Retinal pigment epithelial cell (primary cell): ENCODE measurements at places on chromosomes 12 and 14.

DNA sequence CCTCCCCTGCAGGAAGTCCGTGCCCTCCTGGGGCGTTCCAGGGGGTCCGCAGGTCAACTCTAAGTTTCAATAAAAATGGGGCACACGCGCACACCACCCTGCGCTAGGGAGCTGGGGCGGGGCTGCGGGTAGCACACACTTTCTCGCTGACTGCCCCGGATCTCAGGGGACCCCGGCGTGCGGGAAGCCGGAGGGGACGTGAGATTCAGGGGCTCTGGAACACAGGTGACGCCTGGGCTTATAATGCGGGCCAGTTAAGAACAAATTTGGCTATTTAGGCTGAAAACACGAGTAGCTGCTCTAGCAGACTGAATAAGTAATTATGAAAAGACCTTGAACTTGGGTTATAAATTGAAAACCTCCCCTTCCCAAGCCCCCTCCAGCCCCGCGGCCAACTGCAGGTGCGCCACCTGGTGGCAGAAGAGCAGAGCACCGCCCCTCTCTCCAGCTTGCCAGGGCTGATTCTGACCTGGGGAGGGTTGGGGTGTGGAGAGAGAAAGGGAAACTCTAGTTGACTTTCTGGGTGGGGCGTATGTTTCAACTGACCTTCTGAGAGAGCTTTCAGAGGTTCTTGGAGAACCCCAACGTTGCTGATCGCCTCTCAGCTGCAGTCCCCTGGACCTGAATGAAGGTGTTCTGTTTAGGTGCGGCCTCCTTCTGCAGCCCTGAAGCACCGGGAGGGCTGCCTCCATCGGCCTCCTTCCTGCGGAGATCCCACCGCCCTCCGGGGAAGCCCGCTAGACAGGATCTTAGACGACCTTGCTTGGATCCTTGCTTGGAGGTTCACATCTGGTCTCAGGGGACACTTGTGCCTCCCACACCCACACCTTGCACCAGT, 118.4 kb upstream of the EVL start:
- DNase-seq = no peak

- no peak for DNase-seq
Observed at GRCh38 chr12:71397433-71397954, 42.1 kb upstream of the LGR5 start.

DNA sequence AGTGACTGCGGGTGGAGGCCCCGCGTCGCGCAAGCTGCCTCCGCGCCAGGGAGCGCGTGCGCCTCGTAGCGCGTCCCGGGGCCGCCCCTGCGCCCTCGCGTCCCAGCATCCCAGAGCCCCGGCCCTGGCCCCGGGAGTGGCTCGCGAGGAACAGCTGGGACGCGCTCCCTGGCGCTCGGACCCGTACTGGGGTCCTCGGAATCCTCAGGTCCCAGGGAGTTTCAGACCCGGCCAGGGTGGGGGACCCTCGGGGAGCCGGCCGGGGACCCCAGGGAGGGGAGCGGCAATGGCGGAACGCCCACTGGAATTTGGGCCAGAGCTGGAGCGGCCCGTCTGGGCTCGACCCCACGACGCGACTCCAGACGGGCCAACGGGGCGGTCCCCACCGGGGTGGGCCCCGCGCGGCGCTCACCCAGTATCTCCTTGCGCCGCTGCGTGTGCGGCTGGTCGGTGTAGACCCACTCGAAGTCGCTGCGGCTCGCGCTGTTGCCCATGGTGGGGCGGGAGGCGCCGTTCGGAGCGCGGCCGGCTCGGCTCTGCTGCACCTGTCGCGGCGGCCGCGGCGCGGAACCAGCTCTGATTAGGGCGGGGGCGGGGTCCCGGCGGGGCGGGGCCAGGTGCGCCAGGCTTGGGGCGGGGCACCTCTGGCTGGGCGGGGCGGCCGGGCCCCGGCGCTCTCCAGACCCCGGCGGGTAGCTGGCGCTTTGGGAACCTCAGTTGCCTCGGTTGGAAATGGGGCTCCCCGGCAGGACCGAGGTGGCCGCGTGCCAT, at the start of gene DEGS2:
Gene DEGS2, minus strand, starts transcription at position 552 of the 771 bp plus-strand sequence. Its CDS starts 58 bp downstream, at position 494.
- DNase-seq = no peak

DNA sequence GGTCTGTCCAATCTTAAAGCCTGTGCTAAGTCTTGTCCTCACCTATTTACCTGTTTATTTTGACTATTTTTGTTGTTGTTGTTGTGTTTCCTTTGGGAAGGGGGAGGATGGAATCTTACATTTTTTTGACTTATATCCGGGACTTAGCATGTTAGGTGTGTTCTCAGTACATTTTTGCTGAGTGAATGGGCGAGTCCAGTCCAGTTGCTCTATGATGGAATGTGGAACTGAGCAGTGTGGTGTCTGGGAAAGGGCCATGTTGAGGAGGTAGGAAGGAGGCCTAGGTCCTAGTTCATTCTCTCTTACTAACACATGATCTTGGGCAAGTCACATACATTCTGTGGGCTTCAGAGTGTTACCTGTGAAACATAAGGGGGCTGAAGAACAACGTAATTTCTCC, 80.9 kb upstream of the SLC38A2 start:
- no peak for DNase-seq

DNA sequence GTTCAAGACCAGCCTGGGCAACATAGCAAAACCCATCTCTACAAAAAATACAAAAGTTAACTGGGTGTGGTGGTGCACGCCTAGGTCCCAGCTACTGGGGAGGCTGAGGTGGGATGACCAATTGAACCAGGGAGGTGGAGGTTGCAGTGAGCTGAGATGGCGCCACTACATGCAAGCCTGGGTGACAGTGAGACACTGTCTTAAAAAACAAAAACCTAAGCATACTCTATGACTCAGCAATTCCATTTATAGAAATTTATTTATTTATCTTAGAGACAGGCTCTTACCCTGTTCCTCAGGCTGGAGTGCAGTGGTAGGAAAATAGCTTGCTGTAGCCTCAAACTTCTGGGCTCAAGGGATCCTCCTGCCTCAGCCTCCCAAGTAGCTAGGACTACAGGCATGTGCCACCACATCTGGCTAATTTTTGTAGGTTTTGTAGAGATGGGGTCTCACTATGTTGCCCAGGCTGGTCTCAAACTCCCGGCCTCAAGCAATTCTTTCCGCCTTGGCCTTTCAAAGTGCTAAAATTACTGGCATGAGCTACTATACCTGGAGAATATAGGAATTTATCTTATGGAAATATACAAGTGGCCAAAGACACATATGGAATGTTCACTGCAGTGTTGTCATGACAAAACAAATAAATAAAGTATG, 43.3 kb downstream of the NCKAP5L start:
- no peak for DNase-seq

- no peak for DNase-seq
Observed at GRCh38 chr12:48768147-48768546, 20.7 kb downstream of the ADCY6 start.

DNA sequence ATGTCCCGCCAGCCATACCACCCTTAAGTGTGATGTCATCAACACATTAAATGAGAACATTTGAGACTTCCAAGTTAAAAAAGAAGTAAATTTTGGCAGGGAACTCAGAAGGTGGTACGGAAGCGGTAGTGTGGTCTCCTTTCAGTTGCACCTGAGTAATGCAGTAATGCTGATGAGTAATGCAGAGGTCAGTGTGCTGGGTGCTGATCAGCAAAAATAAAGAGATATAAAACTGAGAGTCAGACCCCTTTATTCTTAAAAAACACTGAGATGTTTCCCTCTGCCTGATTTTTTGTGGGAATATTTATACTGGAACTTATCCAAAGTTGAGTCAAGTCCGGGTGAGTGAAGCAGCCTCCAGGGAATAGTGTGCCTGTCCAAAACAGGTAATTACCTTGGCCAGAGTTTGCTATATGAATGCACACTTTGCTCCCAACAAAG, 370.6 kb upstream of the PRICKLE1 start:
- no peak for DNase-seq

GRCh38 chr12:49244176-49244575, 20.7 kb upstream of the TUBA1C start:
- DNase-seq = no peak

DNA sequence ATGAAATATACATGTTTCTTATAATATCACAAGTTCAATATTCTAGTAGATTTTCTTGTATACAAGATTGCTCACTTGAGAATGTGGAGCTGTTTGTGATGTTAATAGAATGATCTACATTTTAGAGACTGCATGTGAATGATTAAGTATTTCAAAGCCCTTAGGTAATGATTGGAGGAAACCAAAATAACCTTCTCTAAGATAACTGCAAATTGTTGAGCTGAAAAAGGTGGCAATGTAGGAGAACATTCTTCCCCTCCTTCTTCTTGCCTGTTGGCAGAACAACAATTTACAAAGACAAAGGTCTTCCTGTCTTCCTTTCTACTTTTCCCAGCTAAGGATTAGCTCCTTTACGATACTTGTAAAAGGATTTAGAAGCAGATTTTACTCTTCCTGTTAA, 2.0 kb upstream of the CLEC6A start:
- DNase-seq = no peak

GRCh38 chr14:102077382-102077709, 9.5 kb downstream of the HSP90AA1 start:
- no peak for DNase-seq

DNA sequence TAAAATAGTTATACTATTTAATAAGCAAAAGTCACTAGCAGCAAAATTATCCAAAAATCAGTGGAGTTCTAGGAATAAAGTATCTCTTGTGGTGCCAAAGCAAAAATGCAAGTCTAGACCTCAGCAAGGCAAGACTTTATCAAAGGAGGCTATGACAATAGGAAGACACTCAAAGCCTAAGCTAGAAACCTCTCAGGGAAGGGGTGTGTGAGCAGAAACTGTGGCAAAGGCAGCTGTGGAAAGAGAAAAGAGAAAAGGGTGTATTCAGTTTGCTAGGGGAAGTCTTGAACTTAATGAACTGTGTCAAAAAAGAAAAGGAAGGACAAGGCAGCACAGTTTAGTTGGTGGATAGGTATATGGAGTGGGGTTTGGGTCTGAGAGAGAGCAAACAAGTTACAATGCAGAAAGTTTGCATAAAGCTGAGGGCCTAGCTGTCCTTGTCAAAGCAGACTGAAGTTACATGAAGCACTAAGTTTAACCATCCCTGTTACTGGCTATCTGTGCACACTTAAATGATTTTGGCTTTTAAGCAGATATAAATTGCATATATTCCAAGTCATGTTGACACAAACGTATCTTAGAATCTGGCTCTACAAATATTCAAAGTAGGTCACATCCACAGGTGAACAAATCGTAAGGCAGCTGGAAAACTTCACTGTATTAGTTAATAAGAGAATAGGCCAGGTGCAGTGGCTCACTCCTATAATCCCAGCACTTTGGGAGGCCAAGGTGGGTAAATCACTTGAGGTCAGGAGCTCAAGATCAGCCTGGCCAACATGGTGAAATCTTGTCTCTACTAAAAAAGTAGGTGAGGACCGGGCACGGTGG, 31.0 kb upstream of the AMN1 start:
- no peak for DNase-seq

DNA sequence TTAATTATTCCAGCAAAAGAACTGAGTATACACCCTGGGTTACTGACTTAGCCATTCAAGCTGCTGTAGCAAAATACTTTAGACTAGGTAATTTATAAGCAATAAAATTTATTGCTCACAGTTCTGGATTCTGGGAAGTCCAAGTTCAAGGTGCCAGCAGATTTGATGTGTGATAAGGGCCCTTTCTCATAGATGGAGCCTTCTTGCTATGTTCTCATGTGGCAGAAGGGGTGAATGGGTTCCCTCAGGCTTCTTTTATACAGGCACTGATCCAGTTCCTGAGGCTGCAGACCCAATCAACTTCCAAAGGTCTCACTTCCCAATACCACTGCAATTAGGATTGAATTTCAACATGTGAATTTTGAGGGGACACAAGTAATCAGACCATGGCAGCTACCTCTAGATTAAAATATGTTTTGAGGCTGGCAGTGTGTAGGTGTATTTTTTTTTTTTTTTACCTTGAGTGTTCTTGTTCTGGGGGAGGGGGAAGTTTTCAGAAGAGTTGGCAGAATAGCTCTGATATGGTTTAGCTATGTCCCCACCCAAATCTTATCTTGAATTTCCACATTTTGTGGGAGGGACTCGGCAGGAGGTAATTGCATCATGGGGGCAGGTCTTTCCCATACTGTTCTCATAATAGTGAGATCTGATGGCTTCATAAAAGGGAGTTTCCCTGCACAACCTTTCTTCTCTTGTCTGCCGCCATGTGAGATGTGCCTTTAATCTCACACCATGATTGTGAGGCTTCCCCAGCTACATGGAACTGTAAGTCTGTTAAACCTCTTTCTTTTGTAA, 178.2 kb downstream of the RASSF9 start:
- no peak for DNase-seq

DNA sequence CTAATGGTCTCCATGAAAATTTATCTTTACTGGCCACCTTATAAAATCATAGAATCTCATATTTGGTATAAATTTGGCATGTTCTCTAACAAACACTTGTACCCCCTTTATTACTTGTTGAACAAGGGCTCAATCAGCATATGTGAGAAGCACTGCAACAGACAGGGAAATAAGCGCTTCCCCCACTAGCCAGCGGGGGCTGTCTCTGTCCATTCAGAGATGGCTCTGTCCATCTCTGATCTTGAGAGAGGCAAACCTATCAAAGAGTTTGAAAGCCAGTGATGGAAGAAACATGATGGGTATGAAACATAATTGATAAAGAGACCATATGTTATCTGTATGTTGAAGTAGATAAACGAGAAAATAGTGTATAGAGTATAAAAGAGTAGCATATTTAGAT, 326.8 kb downstream of the PDZRN4 start:
- no peak for DNase-seq

DNA sequence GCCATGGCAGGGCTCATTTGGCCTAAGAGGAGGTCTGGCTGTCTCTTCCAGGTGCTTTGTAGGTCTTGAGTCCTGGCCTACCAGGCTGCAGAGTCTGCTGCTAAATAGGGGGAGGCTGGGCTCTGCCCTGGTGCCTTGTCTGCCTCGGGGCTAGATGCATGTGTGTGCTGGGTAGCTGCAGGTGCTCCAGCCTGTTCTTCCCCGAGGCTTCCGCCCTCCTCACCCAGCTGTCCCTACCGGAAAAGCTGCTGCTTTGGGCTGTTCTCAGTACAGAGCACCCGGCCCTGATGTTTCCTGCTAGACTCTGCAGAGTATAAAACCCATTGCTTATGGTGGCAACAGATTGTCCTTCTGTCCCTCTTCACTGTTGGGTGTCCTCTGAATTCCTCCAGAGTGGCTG, 37.7 kb downstream of the RAB35 start:
- DNase-seq = no peak

DNA sequence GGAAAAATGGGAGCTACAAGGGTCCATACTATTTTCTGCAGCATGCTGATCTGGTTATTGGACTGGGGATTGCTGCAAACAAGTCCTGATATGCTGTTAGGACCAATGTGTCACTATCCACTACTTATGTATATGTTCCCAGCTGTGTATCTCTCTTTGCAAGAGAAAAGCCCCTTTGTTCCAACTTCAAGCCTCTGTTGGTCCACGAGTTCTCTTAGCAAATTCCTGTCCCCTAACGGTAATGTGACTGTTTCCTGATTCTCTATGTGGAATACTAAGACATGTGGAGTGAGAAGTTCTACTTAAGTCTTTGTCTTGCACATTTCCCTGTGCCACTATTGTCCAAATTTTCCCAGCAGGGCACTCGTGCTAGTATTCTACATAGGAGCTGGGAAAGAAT, 557.7 kb downstream of the FSCB start:
- no peak for DNase-seq

GRCh38 chr14:89563471-89563870, 146.4 kb upstream of the FOXN3 start:
- DNase-seq = no peak

- DNase-seq = no peak
Observed at GRCh38 chr14:32471181-32471580, 142.1 kb downstream of the AKAP6 start.
